ENCODE measurements at places on chromosomes 16 and 17. TPM values are rescaled to one million over a fixed set of nuclear protein-coding genes. Genes with fewer than 3 reads are reported as not detected.
A peak's percentile ranks its signal among the peaks of the same experiment; 100 is the strongest.

KRTAP16-1 gene
- not detected for total RNA-seq

DNA sequence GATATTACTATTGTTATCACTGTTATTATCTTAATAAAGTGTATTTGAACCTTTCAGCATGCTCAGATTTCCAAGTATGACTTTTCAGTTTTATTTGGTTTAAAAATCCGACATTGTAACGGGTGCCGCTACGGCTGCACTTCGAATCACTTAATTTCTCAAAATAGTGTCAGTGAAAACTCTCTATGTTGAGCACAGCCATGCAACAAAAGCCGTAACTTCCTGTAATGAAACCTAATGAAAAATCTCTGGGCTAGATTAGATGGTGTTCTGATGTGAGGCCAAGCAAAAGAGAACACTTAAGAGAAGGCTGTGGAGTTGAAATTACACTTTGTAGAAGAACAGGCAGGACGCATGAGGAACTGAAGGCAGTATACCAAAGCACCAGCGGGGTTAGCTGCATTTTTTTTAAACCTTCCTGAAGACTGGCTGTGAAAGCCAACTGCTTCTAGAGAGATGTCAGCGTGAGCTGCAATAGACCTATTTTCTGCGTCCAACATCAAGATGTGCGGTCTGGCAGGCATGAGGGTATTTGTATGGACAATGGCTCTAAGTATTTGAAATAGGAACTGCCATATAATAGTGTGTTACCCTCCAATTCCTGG lies 1545.0 kb upstream of the GOT2 start:
- H3K36me3 ChIP-seq: no peaks in the 10 kb centered on the region
- no peak overlapping the region for H3K27ac ChIP-seq
- H3K27me3 ChIP-seq: no peaks in the 10 kb centered on the region

GRCh38 chr16:11650641-11651591 lies 17.3 kb upstream of the SNN start:
- H3K36me3 ChIP-seq: no peaks in the 10 kb centered on the region
- no peak overlapping the region for H3K4me3 ChIP-seq
- DNase-seq: no peak
- no peak overlapping the region for H3K27ac ChIP-seq
- H3K27me3 ChIP-seq: no peaks in the 10 kb centered on the region

DNA sequence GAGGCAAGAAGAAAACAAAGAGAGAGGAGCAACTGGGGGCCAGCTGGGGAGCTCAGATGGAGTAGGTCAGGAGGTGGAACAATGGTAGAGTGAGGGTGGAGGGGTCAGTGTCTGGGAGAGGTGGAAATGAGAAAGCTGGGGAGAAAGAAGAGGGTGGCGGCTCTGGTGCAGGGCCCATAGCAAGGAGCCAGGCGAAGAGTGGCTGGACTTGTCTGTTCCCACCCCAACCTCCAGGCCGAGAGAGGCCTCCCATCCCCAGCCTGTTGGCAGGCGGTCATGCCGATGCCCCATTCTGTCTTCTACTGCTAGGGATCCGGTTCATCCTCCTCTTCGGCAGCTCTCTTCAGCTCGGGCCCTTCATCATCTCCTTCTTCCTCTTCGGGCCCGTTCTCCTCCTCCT lies 31.3 kb downstream of the AP1G1 start:
- H3K27ac ChIP-seq: no peak overlapping the region
- H3K36me3 ChIP-seq: no peaks in the 10 kb centered on the region
- H3K4me3 ChIP-seq: no peak overlapping the region
- DNase-seq: no peak
- no peaks in the 10 kb centered on the region for H3K4me1 ChIP-seq
- H3K27me3 ChIP-seq: no peaks in the 10 kb centered on the region

HP gene
- 0.69 TPM for total RNA-seq

ACSM2B gene
- not detected for total RNA-seq

GRCh38 chr16:73265935-73266334 lies 218.0 kb upstream of the ZFHX3 start:
- no peak for DNase-seq
- H3K36me3 ChIP-seq: no peaks in the 10 kb centered on the region
- no peak overlapping the region for H3K27ac ChIP-seq
- no peaks in the 10 kb centered on the region for H3K27me3 ChIP-seq
- no peaks in the 10 kb centered on the region for H3K4me1 ChIP-seq
- no peak overlapping the region for H3K4me3 ChIP-seq

GRCh38 chr16:87236516-87237115 lies 80.6 kb downstream of the C16orf95 start:
- H3K27me3 ChIP-seq: no peaks in the 10 kb centered on the region
- H3K4me3 ChIP-seq: no peak overlapping the region
- no peak overlapping the region for H3K27ac ChIP-seq
- H3K4me1 ChIP-seq: no peaks in the 10 kb centered on the region

DNA sequence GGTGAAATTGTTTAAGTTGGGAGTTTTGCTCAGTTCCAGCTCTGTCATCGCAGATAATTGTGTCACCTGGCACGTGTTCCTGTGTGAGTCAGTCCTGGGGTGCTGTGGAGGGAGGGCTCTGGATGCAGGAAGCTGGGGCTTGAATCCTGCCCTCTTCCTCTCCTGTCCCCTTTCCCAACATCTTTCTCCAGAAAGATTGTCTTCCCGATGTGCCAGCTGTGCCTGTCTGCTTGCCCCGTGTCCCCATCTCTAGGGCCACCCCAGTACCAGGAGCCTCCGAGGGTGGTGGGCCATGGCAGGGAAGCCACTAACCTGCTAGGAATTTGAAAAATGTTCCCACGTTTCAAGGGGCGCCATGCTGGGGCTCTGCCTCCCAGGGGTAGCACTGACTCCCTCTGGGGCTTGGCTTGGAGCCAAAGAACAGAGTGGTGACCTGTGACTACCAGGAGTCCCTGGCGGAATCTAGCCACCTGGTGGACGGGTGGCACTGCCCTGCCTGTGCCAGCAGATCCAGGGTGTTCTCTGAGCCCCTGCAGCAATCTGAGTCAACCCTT lies 198.1 kb downstream of the ENGASE start:
- peak; percentile 31 for DNase-seq
- H3K27ac ChIP-seq: no peak overlapping the region
- H3K4me3 ChIP-seq: no peak overlapping the region
- H3K4me1 ChIP-seq: peaks cover 5% of the 10 kb centered on the region
- H3K27me3 ChIP-seq: no peaks in the 10 kb centered on the region

DNA sequence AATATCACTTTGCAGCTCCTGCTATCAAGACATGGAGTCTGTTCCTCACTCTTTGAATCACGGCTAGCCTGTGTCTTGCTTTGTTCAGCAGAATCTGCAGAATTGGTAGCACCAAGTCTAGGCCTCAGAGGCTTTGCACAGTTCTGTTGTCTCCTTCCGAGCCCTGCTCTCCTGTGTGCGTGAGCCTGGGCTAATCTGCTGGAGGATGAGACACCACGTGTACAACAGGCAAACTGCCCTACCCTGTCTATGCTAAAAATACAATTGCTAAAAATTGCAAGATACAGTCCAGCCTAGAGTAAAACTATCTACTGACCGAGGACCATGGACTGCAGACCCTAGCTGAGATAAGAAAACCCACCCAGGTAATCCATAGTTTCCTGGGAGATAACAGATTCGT lies 484.7 kb downstream of the NPIPA7 start:
- H3K27me3 ChIP-seq: no peaks in the 10 kb centered on the region
- H3K36me3 ChIP-seq: no peaks in the 10 kb centered on the region
- DNase-seq: no peak
- H3K27ac ChIP-seq: no peak overlapping the region
- H3K4me1 ChIP-seq: no peaks in the 10 kb centered on the region

MTSS2 gene
- total RNA-seq: 11.2 TPM

TACO1 gene
- total RNA-seq: 10.5 TPM

DNA sequence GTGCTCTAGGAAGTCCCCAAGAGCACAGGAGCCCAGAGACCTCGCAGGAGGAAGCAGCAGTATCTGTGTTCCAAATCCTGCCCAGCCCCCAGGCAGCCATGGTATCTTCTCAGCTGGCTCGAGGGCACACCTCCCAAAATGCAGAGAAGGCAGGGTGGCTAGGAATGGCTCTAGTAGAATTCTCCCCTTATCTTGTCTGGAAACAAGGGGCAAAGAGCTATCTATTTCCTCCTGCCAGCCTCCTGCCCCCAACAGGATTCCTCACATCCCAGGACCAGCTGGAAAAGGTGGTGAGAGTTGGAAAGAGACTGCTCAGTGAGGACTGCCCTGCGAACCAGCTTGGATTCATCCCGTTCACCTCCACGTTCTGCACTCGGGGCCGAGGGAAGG lies 8.6 kb upstream of the TSPOAP1 start:
- H3K27me3 ChIP-seq: no peaks in the 10 kb centered on the region
- H3K4me1 ChIP-seq: no peaks in the 10 kb centered on the region
- H3K27ac ChIP-seq: peak overlapping the region; percentile 80
- H3K36me3 ChIP-seq: no peaks in the 10 kb centered on the region
- no peak overlapping the region for H3K4me3 ChIP-seq
- DNase-seq: no peak

DNA sequence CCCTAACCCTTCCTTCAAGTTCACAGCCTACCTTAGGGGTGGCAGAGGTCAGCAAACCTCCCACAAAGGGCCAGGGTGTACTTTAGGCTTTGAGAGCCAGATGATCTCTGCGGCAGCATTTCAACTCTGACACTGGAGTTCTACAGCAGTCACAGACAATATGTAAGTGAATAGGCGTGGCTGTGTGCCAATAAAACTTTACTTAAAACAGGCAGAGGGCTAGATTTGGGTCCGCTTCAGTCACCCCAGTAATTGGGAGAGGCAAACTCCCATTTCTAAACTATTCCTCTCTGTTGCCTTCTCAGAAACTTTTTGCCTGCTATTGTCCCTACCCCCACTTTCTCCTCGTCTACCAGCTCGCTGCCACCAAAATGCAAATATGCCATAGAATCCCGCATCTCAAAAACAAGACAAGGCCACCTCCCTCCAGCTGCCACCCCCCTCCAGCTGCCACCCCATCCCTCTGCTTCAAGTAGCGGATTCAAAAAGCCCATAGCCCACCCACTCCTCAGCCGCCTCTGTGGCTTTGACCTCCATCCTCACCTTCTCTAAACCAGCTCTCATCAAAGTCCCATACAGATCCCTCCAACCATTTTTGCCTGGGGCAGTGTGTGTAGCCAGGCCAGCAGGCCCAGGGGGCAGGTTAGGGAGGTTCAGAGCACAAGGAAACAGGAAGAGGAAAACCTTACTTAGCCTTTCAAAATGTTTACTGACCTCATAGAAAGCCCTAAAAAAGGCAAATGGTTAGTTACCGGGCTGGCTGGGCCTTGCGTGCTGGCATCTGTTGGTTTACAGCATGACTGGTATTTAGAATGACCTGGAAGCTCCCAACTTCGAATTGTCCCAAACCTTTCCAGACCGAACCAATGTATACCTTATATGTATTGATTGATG lies 19.9 kb upstream of the DNAH17 start:
- H3K36me3 ChIP-seq: no peaks in the 10 kb centered on the region
- no peaks in the 10 kb centered on the region for H3K27me3 ChIP-seq
- H3K4me1 ChIP-seq: no peaks in the 10 kb centered on the region
- H3K4me3 ChIP-seq: no peak overlapping the region
- H3K27ac ChIP-seq: no peak overlapping the region

BCO1 gene
- total RNA-seq: 0.29 TPM

DNA sequence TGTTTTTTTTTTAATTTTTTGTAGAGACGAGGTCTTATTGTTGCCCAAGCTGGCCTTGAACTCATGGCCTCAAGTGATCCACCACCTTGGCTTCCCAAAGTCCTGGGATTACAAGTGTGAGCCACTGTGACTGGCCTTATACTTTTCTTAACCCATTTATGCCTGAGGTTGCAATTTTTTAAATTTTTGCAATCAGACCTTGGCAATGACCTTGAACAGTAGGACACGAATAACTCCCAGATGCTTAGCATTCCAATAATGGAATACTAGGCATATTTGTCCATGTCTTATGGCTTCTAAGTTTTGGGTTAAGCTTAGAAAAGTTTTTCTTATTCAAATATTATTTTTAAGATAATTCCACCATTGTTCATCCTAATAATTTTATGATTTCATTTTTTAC lies 28.3 kb upstream of the TMEM97 start:
- no peak for DNase-seq
- no peak overlapping the region for H3K4me3 ChIP-seq
- H3K27me3 ChIP-seq: no peaks in the 10 kb centered on the region
- H3K4me1 ChIP-seq: peaks cover 23% of the 10 kb centered on the region

- H3K27me3 ChIP-seq: no peaks in the 10 kb centered on the region
- no peaks in the 10 kb centered on the region for H3K4me1 ChIP-seq
- no peaks in the 10 kb centered on the region for H3K36me3 ChIP-seq
- DNase-seq: no peak
Observed at GRCh38 chr16:52552643-52553042, 5.7 kb upstream of the TOX3 start.

GRCh38 chr17:6303664-6304063 lies 131.3 kb downstream of the AIPL1 start:
- H3K27me3 ChIP-seq: no peaks in the 10 kb centered on the region
- H3K4me1 ChIP-seq: no peaks in the 10 kb centered on the region
- no peak overlapping the region for H3K4me3 ChIP-seq
- no peak overlapping the region for H3K27ac ChIP-seq
- H3K36me3 ChIP-seq: no peaks in the 10 kb centered on the region
- DNase-seq: no peak

CHRNE gene
- total RNA-seq: 2.0 TPM

DNA sequence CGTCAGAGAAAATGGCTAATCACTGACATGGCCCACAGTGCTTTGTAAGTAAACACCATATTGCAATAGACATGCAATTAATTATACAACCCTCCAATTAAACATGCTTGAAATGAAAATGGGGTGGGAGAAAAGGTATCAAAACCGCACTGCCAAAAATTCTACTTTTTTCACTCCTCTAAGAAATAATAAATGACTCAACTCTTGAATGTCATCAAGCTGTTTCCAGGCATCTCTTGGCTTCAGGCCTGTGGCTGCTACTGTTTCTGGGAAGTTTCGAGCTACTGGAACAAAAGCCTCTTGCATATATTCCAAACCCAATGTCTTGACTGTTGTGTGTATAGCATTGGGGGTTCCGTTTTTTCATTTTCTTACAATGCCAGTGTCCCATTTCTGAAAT lies 412.6 kb downstream of the RBFOX1 start:
- no peaks in the 10 kb centered on the region for H3K27me3 ChIP-seq
- no peak overlapping the region for H3K4me3 ChIP-seq
- no peak for DNase-seq
- H3K27ac ChIP-seq: no peak overlapping the region
- H3K36me3 ChIP-seq: no peaks in the 10 kb centered on the region

SLC5A11 gene
- total RNA-seq: 0.22 TPM

DNA sequence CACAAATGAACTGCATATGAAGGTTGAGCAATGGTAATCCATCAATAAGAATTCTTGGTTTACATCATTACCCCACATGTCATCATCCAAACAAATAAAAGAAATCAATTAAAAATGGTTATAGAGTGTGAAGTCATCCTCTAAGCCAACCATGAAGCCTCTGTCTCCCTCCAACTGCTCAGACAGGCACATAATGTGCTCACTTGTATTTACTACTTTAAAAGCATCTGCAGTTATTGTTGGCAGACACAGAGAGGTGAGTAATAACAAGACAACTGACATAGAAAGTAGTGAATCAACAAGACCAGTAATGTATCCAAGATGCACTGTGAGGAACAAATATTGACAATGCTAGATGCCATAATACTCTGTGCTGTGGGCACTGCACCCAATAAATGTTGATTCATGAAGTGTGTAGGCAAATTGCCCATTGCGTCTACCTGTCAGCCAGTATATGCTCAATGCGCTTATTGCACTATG lies 20.0 kb downstream of the ADAMTS18 start:
- no peak for DNase-seq
- no peaks in the 10 kb centered on the region for H3K4me1 ChIP-seq
- no peaks in the 10 kb centered on the region for H3K36me3 ChIP-seq
- no peak overlapping the region for H3K4me3 ChIP-seq

IL32 gene
- 928 TPM for total RNA-seq
